Cerebellum (tissue), 4 donors: ENCODE measurements at places on chromosomes 5 and 9.

- no peak for DNase-seq
Observed at GRCh38 chr9:96084331-96084734, 208.8 kb downstream of the ERCC6L2 start.

DNA sequence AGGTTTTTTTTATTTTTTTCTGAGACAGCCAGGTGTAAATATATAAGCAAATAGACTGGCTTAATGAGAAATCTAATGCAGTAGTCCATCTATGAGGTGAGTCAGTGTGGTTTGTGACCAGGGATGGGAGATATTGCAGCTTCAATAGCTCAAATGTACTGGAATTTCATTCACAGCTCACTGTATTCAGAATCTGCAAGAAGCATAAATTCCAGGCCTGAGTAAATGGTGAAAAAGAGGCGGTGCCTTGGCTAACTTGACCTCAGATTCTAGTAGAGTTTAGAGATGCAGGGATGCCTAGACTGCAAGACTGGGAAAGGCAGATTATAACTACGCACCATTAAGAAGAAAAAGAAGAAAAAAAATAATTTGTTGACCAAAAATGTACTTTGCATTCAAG is 151.9 kb upstream of the SMC2 start:
- DNase-seq = no peak

GRCh38 chr5:35274839-35275509 is 44.7 kb upstream of the PRLR start:
- DNase-seq = no peak

DNA sequence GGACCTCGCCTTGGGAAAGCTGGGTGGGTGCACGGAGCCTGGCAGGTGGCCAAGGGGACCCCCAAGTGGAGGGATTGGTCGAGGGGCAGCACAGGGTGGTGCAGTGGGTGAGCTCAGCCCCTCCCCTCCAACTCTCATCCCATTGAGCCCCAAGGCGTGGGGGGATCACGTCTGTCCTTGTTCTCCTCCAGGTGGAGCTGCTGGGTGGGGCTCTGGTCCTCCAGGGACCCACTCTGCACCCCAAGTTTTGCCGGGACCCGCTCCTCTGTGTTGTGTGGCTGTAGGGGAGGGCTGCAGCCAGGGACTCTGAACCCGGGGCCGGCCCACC is 3.6 kb upstream of the FUT7 start:
- no peak for DNase-seq

DNA sequence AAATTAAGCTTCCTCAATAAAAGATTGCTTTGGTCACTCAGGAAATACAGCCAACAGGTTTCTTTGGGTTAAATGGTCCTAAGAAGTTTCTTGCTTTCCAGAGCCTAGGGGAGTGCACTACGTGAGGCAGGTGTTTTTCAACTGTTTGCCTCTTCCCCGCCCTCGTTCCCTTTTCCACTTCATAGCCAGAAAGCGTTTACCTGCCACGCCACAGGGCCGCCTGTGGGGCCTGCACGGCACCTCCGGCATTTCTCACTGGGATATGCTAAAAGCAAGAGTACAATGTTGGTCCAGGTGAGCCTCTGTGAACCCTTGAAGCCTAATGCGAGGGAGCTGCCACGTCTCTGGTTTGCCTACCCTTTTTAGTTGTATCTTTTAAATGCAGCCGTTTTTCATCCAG is 167.6 kb upstream of the OTULINL start:
- DNase-seq = no peak

- DNase-seq = no peak
Observed at GRCh38 chr9:124835026-124835557, 18.2 kb upstream of the WDR38 start.

DNA sequence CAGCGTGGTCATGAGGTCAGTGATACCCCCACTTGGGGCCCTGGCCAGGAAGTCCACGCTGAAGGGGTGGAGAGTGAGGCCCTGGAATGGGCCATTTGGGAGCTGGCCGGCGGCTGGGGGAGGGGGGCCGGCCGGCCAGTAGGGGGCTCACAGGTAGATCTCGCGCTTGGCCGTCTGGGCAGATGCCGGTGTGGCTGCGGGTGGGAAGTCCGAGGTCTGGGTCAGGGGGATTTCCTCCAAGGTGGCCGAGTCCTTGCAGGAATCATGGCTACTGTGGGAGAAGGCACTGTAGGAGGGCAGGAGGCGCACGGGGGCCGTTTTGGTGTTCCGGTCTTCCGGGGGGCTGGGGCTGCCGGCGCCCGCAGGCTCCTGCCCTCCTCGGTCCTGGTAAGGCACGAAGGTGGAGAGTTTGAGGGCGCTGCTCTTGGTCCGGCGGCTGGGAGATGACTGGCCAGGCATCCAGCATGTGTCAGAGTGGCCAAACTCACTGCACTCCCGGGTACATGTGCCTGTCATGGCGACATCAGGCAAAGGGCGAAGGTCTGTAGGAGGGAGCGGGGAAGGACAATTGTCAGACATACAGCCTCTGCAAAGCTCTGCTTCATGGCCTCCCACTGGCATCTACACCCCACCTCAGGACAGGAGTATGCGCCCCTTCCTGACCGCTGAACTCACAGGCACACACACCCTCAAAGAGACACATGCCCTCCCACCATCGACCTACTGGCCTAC is 24.1 kb downstream of the PCDH1 start:
- DNase-seq = no peak

GRCh38 chr5:38827525-38827924 is 18.3 kb upstream of the OSMR start:
- no peak for DNase-seq

- no peak for DNase-seq
Observed at GRCh38 chr5:1035421-1036405, 27.1 kb downstream of the NKD2 start.

DNA sequence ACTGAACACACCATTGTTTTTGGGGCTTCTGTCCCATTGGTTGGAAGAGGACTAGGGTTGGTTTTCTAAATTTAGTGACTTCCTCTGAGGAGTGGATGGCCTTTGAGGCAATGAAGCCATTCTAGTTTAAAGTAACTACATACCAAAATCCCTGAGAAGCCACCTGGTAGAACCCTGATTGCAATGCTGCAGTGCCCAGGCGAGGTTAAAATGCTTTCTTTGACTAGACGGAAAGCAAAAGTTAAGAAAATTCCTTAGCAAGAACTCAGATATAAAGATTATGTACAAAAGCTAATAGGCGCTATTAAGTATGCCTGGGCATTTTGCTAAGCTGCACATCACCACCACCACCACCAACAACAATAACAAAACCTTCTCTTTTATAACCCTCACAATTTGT is 20.6 kb downstream of the GLRX start:
- no peak for DNase-seq

DNA sequence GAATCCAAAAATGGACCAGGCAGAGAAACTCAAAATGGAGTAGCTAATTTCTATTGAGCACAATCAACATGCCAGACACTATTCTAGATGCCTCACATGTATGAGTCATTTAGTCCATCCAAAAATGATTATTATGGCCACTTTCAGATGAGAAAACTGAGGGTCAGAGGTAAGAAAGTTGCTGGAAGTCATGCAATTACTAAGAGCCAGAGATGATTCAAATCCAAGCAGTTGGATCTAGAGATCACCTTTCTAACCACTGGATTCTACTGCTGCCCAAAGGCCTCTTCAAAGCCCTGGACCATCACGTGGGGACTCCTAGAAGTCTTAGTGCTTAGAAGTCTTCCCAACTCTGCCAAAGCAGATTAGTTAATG is 51.8 kb upstream of the HMHB1 start:
- no peak for DNase-seq

DNA sequence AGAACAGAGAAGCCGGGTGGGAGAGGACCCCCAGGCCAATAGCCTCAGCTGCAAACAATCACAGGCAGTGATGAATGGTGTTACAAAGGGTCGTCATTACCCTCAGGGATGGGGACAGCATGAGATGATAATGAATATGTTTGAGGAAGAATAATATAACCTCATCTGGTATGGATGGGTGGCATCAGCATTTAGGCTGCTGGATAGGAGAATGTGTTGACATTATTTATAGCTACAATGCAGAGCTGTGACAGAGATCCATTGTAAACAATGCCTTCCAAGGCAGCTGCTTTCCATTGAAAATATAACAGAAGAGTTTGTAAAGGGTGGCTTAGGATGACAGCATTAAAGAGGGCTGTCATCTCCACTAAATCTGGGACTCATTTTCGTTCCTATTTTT is 365.5 kb downstream of the KCNN2 start:
- DNase-seq = no peak

DNA sequence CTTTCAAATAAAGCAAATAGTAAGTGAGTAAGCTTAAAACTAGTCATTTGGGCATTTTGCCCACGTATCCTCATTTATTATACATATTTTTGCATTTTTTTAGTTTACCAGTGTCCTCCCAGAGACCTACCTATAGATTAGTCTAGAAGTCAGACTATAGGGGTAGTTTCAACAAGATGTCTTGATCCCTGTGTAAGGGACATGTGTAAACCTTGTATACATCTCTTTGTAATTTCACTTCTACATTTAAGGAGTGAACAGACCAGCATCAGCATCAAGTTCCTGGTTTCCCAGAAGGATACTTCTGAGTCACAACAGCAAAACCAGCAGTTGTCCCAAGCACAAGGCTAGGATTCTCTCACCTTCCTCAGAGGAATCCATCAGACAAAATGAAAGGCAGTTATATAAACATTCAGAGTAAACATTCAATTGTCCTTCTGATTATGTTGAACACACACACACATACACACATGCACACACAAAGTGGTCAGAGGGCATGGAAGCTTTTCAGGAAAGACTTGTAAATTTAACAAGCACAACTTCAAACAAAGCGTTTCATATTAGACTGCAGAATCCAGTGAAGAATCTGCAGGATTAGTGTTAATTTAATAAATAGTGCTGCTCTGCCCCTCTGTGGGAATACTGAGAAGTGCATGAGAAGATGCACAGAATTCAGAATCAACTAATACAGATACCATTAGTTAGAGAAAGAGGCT is 55.4 kb downstream of the HINT1 start:
- DNase-seq = peak; percentile 11

- DNase-seq = no peak
Observed at GRCh38 chr9:127568618-127568970, 43.5 kb upstream of the STXBP1 start.

DNA sequence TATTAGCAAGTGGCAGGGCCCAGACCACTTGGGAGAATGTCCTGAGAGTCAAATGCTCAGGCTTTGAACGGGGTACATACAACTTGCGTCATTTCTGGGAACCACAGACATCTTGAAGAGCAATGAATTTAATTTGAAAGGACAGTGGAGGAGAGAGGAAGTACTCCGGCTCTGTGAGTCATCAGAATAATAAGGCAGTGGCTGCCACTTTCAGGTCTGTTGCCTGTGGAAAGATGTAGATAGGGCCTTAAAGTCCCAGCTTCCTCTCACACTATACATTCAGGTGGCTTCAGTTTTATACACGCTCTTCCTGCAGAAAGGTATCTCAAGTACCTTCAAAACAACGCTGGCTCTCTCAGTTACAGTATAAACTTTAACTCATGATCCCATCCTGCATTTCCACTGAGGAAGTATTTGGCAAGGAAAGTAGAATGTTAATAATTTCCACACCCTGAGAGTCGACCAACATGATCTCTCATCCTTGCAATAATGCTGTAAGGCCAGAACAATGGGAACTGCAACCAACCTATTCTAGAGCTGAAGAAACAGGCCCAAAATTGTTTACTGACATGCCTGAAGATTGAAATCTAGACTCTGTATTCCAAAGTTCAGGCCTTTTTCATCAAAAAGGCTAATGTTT is 6.8 kb upstream of the PRUNE2 start:
- peak; percentile 15 for DNase-seq

- DNase-seq = peak; percentile 37
Observed at GRCh38 chr9:105328296-105328695, 83.8 kb downstream of the SLC44A1 start.

DNA sequence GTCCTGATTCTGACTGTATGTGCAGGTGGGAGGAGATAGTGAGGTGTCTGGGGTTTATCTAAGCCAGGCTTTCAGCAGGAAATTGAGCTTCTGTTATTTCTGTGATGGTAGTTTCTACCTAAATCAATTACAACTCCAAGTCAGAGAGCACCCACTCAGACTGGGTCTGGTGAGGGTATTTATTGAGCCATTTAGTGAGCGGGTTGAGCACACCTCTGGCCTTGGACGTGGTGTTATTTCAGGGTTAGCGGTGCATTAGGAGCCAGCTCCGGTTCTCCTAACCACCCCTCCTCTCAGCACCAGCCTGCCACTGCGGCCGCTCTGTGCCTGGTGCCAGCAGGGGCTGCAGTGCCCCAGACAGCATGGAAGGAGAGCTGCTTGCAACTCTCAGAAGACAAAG is 238.9 kb downstream of the CACNA1B start:
- no peak for DNase-seq
